ENCODE measurements at places on chromosomes 6 and 20.

DNA sequence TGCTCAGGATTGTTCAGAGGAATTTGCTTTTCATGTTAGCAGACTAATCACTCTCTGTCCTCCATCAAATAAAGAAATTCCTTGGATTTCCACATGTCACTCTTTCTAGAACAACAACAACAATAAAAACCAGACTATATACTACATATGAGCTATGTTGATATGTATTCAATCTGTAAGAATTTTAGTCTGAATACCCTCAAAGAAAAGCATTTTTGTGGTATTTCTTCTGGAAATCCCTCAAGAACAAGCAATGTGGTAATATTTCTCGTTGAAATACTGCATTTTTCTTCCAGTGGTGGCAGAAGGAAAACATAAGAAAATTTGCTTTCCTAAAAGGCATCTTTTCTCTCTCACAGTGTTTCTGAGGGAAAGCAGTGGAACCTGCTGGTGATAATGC lies 312.6 kb upstream of the RSPO3 start:
- DNase-seq, result no peak

- DNase-seq, result no peak
Measured at GRCh38 chr6:7425808-7426190, 36.2 kb downstream of the RIOK1 start.

DNA sequence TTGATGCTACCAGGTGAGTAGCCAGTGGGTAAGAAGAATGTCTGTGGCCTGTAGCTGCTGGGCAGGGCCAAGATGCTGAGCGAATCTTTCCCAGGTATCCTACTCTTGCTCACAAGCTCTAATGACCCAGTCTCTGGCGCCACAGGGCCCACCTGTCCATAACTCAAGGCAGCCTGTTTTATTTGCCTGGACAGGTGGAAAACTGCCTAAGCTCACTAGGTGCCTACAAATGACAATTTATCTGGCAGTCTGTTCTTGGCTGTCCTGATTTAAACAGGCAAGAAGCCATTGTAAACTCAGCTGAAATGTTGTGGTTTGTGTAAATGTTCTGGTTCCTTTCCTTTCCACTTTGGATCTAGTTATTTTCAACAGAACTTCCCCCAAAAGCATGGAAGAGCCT lies 113.3 kb downstream of the TCP11 start:
- no peak for DNase-seq

- no peak for DNase-seq
Measured at GRCh38 chr6:21381331-21381963, 212.1 kb upstream of the SOX4 start.

All from left ventricle myocardium inferior (tissue), 1 donor.